Lung (tissue), 17 donors: ENCODE measurements at places on chromosomes 2 and 18.

GRCh38 chr2:99775585-99775984, 285.8 kb upstream of the REV1 start:
- no peak for DNase-seq

DNA sequence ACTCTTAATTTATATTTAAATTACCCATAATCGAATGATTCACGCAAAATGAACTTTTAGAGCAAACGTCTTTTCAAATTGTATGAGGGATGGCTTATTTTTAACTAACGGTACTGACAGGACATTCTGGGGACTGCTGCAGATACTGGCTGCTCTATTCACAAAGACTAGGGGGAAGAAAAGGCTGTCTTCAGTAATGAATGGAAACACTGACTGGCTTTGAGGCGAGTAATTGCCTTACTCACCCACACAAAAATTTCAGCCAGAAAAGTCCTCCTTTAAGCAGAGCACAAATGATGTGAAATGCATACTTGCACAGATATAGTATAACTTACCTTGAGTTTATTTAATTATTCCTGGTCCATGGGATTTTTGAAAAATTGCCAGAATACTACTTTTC, 852.6 kb downstream of the DPP10 start:
- no peak for DNase-seq

DNA sequence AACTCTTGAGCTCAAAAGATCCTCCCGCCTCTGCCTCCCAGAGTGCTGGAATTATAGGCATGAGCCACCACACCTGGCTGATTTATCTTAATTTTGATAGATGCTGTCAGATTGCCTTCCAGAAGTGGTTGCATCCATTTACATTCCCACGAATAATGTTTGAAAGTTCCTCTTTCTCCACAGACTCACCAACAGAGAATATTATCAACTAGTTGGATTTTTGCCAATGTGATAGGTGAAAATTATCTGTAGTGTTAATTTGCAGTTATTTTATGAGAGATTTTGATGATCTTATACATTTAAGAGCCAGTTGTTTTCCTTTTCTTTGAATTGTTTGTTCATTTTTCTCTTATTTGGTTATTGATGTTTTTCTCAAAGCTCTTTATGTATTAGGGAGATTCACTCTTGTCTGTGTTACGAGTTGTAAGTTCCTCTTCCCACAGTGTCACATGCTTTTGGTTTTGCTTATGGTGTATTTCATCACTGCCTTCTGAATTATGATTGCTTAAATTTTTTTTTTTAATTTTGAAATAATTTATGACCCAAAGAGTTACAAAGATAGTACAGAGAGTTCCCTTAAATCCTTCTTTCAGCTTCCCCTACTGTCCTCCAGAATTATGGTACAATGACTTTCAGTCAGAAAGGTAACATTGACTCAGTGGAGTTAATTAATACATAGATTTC, 20.7 kb upstream of the NT5DC4 start:
- peak; percentile 25 for DNase-seq

DNA sequence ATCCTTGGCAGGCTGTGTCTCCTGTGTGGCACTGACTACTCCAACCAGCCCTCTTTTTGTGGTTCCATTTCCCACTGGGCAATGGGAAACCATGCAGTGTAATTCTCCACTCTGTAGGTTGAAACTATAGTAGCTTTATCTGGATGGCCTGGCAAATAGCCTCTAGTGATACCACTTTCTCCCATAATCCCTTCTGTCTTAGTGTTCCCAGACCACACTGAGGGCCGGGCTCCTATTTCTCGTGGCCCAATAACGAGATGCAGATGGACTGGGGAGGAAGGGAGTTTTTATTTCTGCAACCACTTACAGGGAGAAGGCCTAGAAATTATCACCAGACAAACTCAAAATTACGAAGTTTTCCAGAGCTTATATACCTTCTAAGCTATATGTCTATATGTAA, 24.7 kb downstream of the SKA1 start:
- no peak for DNase-seq

- DNase-seq: no peak
These were observed 165.3 kb upstream of the SMAD2 start for GRCh38 chr18:48095726-48096125.
